Neural progenitor cell (in vitro differentiated cells): ENCODE measurements at places on chromosomes 1 and 21. TPM values are rescaled to one million over a fixed set of nuclear protein-coding genes. Genes with fewer than 3 reads are reported as not detected.
A peak's percentile ranks its signal among the peaks of the same experiment; 100 is the strongest.

CRYBG2 gene
- 3.0 and 6.5 TPM in 2 replicates for total RNA-seq

DNA sequence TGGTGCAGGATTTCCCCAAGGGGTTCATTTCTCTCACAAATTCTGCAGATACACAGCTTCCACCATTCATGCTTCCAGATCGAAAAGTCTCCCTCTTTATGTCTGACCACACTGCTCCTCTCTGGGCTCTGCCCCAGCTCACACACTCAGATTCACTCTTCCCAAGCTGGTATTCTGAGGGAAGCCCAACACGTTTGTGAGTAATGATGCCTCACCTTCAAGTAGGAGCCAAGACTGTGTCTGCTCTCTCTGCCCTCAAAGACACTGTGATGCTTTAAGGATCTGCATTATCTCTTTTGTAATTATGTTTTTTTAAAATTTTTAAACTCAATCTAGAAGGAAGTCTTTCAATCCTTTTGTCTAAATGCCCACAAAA is 19.8 kb downstream of the PRAMEF11 start:
- H3K27me3 ChIP-seq = no peaks in the 10 kb centered on the region
- no peak for DNase-seq
- no peak overlapping the region for H3K27ac ChIP-seq
- no peak overlapping the region for H3K4me3 ChIP-seq
- H3K36me3 ChIP-seq = no peaks in the 10 kb centered on the region
- H3K4me1 ChIP-seq = no peaks in the 10 kb centered on the region

DNA sequence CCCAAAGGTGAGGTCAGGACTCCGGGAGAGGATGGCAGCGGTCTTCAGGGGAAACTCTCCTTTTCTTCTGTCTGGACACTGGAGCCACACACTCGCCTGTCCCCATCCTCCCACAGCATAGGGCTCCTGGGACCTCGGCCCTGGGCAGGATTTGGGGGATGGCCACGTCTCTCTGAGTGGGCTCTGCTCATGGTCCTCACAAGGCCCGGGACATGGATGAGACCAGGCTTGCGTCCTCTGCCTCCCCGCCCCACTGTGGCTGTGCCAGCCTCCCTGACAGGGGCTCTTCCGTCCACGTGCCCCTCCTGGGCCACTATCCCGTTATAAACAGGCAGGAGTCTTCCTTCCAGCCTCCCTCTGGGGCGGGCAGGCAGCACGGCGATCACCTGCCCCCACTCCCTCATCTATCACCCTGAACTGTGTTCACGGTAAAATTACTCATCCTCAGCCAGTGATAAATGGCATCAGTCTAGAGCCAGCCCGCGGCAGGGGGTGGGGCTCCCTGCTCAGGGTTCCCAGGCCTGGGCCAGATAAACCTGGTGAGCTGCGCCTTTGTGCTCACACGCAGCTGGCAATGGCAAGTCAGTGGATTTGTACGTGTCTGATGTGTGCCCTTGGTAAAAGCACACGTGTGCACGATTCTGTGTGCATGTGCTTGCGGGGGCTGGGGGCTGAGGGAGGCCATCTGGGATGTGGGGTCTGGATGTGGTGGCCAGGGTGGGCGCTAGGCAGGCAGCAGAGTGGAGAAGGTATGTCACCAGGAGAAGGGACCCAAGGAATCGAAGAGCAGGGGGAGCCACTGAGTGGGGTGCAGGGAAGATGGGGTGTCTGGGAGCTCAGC is 12.6 kb upstream of the SAMD11 start:
- H3K4me3 ChIP-seq = no peak overlapping the region
- H3K27ac ChIP-seq = no peak overlapping the region
- peaks cover 80% of the 10 kb centered on the region for H3K27me3 ChIP-seq
- no peaks in the 10 kb centered on the region for H3K4me1 ChIP-seq
- H3K36me3 ChIP-seq = no peaks in the 10 kb centered on the region

- H3K36me3 ChIP-seq = peaks cover 47% of the 10 kb centered on the region
- no peak for DNase-seq
- H3K27me3 ChIP-seq = no peaks in the 10 kb centered on the region
- H3K27ac ChIP-seq = no peak overlapping the region
- no peaks in the 10 kb centered on the region for H3K4me1 ChIP-seq
- H3K4me3 ChIP-seq = no peak overlapping the region
These were observed 33.9 kb upstream of the SDC3 start for GRCh38 chr1:30942326-30942963.

- H3K4me1 ChIP-seq = no peaks in the 10 kb centered on the region
- H3K27ac ChIP-seq = no peak overlapping the region
- no peak for DNase-seq
- H3K4me3 ChIP-seq = no peak overlapping the region
- H3K36me3 ChIP-seq = no peaks in the 10 kb centered on the region
These were observed 76.3 kb downstream of the RD3 start for GRCh38 chr1:211415700-211416099.

TP73 gene
- total RNA-seq = 0.31 TPM in 1 of 2 replicates, not detected in the other

PGLYRP3 gene
- not detected in 2 replicates for total RNA-seq

DNA sequence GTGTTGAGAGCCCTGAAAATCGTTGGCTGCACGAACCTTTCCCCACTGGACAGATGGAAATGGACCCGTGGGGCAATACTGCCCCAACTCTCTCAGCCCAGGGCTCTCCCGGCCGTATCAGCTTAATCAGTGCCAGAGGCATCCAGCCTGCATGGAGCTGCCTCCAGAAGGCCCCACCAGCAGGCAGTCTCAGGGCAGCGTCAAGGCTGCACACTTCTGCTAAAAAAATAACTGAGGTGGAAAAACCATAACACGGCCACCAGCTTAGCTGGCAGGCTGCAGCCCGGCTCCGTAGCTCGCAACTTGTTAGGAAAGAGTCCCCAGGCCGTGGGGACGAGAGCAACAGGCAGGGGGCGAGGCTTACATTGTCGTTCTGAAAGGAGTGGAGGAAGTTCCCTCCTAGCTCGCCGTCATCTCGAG is 27.9 kb downstream of the MRPL37 start:
- no peaks in the 10 kb centered on the region for H3K36me3 ChIP-seq
- H3K27ac ChIP-seq = peak overlapping the region; percentile 37
- peaks cover 7% of the 10 kb centered on the region for H3K4me1 ChIP-seq
